Anterior cingulate cortex (tissue), 58 donors: ENCODE measurements at places on chromosomes 3 and 15.

DNA sequence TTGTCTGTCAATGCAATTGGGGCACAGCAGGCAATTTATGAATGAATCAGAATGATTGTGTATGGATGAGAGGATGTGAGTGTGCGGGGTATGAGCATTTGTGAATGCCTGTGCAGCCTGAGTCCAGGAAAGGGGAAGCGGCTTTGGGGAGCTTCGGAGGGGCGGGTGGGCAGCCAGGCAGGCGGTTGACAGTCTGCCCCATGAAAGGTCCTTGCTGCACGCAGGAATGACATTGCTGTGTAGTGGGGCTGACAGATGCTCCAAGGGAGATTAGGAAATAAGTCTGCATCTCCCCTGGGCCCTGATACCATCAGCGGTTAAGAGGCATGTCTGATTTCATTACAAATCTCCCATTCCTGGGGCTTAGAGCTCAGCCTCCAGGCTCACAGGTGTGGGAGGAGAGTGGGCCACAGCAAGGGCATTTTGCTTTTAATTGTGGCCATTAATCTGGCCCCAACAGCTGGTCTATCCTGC, 26.4 kb upstream of the TSPAN3 start:
- no peak for DNase-seq

DNA sequence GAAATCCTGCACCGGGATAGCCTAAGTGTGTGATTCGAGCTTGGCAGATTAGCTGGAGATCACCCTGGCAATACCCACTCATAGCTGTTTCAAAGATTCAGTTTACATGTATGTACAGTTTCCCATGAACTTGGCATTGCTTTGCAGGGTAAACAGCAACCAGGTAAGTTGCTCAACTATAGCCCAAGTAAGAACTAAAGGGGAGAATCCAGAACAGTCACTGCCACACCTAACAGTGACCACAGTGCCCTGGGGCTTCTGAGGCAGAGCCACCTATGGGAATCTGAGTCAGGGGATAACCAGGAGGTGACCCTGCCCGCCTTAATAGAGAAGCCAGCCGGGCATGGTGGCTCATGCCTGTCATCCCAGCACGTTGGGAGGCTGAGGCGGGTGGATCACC, 15.9 kb downstream of the CDAN1 start:
- no peak for DNase-seq

GRCh38 chr3:175486255-175486654, 627.1 kb downstream of the NAALADL2 start:
- no peak for DNase-seq

- no peak for DNase-seq
Measured at GRCh38 chr3:160232014-160232413, 6.8 kb downstream of the C3orf80 start.

DNA sequence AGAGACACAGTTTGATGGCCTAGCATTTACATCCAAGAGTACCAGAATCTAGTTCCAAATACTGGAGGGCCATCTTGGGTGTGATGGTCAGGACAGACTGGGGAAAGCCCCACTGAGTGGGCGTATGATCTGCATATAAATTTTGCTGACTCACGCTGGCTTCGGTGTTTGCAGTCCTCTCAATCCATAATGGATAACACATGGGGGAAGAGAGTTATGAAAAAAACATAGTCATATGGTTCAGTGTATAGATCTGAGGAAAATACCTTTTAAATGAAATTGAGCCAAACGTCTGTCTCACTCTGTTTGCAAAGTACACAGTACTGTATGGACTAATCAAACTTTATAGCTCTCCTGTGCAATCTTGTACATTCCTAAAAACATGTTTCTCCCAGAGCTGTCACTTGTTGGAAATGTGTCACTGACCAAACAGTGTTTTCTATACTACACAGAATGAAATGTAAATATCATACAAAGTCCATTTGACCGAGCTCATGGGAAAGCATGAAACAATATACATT, 125.3 kb upstream of the THBS1 start:
- DNase-seq: no peak

DNA sequence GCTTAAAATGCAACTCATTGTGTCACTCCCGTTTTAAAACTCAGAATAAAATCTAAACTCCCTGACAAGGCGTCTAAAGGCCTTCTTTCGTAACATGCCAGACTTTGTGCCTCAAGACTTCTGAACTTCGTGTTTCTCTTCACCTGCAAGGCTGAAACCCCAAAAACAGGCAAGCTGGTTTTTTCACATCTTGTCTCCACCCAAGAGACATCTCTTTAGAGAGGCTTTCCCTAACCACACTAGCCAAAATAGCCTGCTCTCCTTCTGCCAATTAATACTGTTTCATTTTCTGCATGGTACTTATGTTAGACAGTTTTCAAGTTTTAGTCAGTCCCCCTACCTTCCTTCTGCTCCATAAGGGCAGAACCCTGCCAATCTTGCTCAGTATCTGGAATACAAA, 41.6 kb downstream of the RAF1 start:
- no peak for DNase-seq

DNA sequence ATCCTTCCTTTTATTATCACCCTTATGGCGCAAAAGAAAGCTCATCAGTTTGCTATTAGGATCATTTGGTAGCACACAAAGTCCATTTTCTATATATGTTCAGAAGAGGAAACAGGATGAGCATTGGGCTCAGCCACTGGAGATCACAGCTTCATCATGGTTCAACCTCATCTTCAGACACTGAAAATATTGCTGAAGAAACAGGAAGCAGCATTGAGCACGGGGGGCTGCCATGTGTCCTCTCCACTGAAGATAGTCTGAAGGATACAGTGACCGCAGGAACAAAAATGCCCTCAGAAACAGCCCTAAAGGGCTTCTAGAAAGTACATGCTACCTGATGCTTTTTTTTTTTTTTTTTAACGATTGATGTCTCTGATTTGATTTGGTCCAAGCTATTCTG, 835.3 kb upstream of the CFAP20DC start:
- no peak for DNase-seq

- no peak for DNase-seq
Measured at GRCh38 chr3:13504161-13504831, 24.2 kb downstream of the HDAC11 start.
